ENCODE measurements at places on chromosomes 1 and 21. TPM values are rescaled to one million over a fixed set of nuclear protein-coding genes. Genes with fewer than 3 reads are reported as not detected.
A peak's percentile ranks its signal among the peaks of the same experiment; 100 is the strongest.

GRCh38 chr1:38872401-38873026 is 634 bp downstream of the MYCBP start:
- H3K4me3 ChIP-seq: peak overlapping the region; percentile 92
- H3K4me1 ChIP-seq: peaks cover 10% of the 10 kb centered on the region
- H3K27me3 ChIP-seq: no peaks in the 10 kb centered on the region
- H3K36me3 ChIP-seq: no peaks in the 10 kb centered on the region
- H3K27ac ChIP-seq: no peak overlapping the region

DNA sequence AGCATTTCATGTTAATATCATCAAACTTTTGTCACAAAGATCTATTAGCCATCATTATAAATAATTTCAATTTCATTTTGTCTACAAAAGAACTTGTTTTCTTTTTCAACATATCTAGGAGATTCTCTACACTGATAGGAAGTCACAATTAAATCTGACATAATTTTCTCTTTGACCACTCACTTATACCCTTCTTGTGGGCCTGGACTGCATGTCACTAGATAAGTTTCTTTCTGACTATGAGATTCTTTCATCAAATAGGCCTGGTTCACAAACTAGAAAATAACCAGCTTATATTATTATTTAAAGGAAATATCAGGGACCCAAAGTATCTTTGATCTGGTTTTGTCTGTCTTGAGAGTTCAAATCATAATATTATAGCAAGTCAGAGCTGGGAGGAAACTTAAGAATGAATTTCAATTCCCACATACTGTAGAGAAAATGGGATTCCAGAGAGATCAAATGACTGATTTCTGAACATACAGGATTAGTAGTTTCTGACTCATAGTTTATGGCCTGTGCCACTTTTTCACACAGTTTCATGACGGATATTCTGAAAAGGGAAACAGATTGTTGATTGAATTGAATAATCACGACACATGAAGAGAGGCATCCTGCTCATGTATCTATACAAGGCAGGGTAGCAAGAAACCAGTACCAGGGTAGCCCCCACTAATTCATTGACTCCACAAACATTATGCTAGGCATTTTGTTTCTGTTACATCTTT is 355.8 kb downstream of the GPATCH2 start:
- peaks cover 93% of the 10 kb centered on the region for H3K27me3 ChIP-seq
- peaks cover 2% of the 10 kb centered on the region for H3K36me3 ChIP-seq
- H3K27ac ChIP-seq: no peak overlapping the region
- no peak overlapping the region for H3K4me3 ChIP-seq
- H3K4me1 ChIP-seq: peaks cover under 1% of the 10 kb centered on the region

DNA sequence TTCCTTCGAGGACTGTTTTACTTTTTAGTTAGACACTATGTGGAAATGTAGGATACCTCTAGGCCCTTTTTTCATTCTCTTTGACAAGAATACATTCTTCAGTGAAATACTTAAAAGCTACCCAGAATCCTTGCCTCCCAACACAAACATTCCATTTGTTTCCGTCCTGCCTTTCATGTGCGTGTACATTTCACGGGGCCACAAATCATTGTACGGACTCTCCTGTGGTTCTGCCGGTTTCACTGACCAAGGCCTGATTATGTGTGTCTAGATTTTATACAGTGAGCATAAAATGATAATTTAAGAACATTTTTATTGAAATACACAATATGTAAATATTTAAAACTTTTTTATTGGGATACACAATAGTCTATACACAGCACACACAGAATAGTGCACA is 76.4 kb downstream of the RUNX3 start:
- H3K27me3 ChIP-seq: peaks cover 10% of the 10 kb centered on the region
- DNase-seq: no peak
- peaks cover 3% of the 10 kb centered on the region for H3K4me1 ChIP-seq
- no peak overlapping the region for H3K4me3 ChIP-seq

The FOXE3 gene
- not detected for total RNA-seq

DNA sequence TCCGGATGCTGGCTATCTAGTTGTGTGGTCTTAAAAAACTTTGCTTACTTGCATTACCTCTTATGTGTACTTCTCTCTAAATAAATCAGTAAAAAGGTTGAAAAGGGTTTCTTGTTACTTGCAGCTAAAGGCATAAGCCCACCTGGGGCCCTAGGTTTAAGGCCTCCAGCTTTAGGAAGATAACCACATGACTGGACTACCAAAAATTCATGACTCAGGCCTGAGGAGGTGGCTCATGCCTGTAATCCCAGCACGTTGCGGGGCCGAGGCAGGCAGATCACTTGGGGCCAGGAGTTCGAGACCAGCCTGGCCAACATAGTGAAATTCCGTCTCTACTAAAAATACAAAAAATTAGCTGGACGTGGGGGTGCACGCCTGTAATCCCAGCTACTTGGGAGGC is 142.9 kb downstream of the APP start:
- no peak for DNase-seq
- H3K4me1 ChIP-seq: peaks cover 14% of the 10 kb centered on the region
- no peak overlapping the region for H3K27ac ChIP-seq
- no peaks in the 10 kb centered on the region for H3K27me3 ChIP-seq

The MLLT11 gene
- 30.0 TPM for total RNA-seq

DNA sequence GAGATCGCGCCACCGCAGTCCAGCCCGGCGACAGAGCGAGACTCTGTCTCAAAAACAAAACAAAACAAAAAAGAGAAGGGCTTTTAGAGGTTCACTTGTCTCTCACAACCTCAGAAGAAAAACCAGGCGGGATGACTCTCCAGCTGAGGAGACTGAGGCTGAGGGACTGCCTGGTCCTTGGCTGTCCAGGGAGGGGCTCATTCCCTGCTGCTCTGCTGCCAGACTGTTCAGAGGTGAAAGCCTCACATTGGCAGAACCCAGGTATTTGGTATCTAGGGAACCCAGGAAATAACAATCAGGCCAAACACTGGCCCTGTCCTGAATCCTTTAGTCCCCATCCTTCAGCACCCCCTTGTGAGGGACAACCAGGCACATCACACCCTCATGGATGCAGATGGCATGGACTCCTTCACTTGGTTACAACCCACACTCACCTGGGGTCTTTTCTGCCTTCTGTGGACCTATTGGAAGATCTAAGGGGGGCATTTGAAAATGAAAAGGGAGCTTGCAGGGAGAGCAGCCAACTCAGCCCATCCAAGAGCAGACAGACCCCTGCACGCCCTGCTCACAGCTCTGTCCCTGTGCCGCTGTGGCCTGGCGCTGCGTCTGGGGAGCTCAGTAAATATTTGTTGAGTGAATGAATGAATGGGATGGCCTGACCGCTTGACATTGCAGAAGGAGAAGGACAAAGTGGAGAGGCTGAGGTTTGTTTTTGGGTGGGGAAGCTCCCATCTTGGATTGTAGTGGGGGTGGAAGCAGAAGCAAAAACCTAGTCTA is 33.4 kb downstream of the CD247 start:
- peaks cover 13% of the 10 kb centered on the region for H3K27me3 ChIP-seq
- H3K36me3 ChIP-seq: no peaks in the 10 kb centered on the region
- peaks cover 17% of the 10 kb centered on the region for H3K4me1 ChIP-seq
- no peak overlapping the region for H3K27ac ChIP-seq
- DNase-seq: no peak
- no peak overlapping the region for H3K4me3 ChIP-seq

DNA sequence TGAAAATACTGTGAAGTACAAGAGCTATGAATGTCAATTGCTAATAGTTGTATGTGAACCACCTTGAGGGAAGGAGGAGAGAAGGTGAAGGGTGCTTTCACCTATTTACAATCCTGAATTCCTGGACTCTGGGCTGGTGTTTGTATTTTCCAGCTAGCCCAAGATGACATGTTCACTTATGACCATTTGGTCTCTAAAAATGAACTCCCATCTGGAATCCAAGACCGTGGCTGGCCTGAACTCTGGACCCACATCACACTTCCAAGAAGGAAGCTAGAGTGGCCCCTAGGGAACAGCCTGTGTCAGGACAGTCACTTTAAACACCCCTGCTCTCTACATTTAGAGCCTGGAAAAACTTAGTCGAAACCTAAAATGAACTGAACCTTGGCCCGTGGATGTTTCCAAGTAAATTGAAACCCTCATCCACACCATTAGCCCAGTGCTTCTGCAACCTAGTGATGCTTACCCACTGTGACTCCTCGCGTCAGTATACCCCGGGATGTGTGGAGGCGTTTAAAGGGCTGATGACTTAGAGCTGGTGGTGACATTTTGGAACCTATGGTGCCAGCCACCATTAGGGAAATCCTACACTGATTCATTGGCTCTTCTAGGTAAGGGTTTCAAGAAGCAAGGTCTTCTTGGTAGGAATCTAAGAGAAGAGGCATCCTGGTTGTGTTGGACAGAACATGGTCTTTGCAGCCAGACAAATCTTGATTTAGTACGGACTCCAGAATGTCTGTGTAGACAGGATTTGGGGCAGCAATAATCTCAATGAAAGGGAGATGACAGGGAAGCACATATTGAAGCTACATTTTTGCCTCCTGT is 171.5 kb upstream of the IRF2BP2 start:
- H3K4me3 ChIP-seq: no peak overlapping the region
- no peak for DNase-seq
- H3K27ac ChIP-seq: no peak overlapping the region
- H3K36me3 ChIP-seq: no peaks in the 10 kb centered on the region
- peaks cover 2% of the 10 kb centered on the region for H3K4me1 ChIP-seq

DNA sequence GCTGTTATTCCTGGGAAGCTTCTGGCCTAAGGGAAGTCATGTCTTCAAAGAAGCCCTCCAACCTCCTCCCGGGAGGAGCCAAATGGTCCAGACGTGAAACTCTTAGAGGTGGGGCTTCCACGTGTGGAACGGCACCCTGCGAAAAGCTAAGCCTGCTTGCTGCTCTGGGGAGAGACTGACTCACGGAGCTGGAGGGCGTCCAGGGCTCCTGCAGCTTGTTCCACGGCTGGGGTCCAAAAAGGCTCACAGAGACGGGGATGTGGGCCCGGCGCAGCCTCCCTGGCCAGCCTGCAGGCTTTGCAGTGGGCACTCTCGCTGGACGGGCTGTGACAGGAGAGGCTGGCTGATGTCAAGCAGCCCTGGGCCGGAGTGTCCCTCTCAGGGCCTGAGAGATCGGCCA is 105.1 kb downstream of the COLGALT2 start:
- H3K4me3 ChIP-seq: no peak overlapping the region
- peaks cover 2% of the 10 kb centered on the region for H3K4me1 ChIP-seq
- no peaks in the 10 kb centered on the region for H3K27me3 ChIP-seq
- no peaks in the 10 kb centered on the region for H3K36me3 ChIP-seq
- H3K27ac ChIP-seq: no peak overlapping the region

DNA sequence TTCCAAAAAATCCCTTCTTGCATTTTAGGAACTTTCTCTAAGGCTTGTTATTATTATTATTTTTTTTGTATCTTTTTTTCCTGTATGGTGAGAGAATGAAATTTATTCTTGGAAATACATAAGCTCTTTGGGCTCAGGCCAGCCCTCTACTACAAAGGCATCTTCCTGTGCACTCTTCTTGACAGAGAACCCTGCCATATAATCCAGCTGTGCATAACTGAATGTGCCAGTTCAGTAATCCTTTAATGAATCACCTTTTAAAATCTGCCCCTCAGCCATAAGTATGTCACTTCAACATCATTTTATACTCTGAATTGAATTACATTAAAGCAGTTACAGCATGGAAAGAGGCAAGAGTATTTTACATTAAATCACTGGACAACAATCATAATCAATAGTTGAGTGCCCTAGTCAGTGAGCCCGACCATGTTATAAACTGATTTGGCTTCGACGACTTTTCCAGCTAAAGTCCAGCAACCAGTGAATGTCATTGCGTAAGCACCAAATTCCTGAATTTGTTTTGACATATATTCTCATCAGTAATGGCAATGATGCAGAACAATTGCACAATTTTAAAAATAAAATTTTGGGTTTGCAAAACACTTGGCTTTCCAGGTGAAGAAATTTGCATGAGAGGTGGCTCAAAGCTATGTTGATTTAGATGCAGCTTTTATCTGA is 59.2 kb upstream of the KCNK2 start:
- no peak overlapping the region for H3K27ac ChIP-seq
- H3K4me1 ChIP-seq: no peaks in the 10 kb centered on the region
- H3K4me3 ChIP-seq: no peak overlapping the region
- no peak for DNase-seq
- peaks cover 7% of the 10 kb centered on the region for H3K27me3 ChIP-seq

The OR2L3 gene
- not detected for total RNA-seq

- H3K27ac ChIP-seq: no peak overlapping the region
- no peaks in the 10 kb centered on the region for H3K36me3 ChIP-seq
- H3K4me1 ChIP-seq: peaks cover 10% of the 10 kb centered on the region
- no peak overlapping the region for H3K4me3 ChIP-seq
- DNase-seq: no peak
These were observed 2.9 kb downstream of the RCAN1 start for GRCh38 chr21:34612056-34612455.

The OR2T2 gene
- total RNA-seq: not detected

GRCh38 chr1:170168265-170168664 is 22.5 kb downstream of the NTMT2 start:
- H3K36me3 ChIP-seq: peaks cover 2% of the 10 kb centered on the region
- no peak overlapping the region for H3K4me3 ChIP-seq
- DNase-seq: no peak
- no peak overlapping the region for H3K27ac ChIP-seq

DNA sequence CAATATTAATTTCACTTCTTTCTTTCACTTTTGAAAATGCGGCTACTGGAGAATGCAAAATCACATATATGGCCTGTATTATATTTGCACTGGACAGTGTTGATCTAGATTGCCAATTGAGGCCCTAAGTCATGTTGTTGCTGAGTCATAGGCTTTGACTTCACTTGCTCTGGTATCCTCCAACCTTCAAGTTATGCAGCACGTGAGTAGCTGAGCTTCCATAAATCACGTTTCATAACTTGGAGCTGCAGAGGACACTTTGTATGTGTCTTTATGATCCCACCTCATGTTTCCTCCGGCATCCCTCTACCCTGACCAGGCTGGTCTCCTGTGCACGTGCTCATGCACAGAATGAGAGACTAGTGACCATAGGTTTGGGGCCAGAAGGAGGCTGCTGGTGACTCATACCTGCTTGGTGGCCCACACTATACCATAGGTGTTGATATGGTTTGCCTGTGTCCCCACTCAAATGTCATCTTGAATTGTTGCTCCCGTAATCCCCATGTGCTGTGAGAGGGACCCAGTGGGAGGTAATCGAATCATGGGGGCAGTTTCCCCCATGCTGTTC is 103.0 kb upstream of the TSPAN2 start:
- no peak overlapping the region for H3K27ac ChIP-seq
- no peak for DNase-seq
- H3K4me3 ChIP-seq: no peak overlapping the region
- H3K4me1 ChIP-seq: peaks cover 8% of the 10 kb centered on the region

Measured in progenitor cell of endocrine pancreas (in vitro differentiated cells).